Stimulated activated CD4-positive, alpha-beta T cell treated with anti-CD3 and anti-CD28 coated beads, Interleukin-2, amount 100 ng/mL, for 24 hours (primary cell): ENCODE measurements at places on chromosomes 13 and 19.

DNA sequence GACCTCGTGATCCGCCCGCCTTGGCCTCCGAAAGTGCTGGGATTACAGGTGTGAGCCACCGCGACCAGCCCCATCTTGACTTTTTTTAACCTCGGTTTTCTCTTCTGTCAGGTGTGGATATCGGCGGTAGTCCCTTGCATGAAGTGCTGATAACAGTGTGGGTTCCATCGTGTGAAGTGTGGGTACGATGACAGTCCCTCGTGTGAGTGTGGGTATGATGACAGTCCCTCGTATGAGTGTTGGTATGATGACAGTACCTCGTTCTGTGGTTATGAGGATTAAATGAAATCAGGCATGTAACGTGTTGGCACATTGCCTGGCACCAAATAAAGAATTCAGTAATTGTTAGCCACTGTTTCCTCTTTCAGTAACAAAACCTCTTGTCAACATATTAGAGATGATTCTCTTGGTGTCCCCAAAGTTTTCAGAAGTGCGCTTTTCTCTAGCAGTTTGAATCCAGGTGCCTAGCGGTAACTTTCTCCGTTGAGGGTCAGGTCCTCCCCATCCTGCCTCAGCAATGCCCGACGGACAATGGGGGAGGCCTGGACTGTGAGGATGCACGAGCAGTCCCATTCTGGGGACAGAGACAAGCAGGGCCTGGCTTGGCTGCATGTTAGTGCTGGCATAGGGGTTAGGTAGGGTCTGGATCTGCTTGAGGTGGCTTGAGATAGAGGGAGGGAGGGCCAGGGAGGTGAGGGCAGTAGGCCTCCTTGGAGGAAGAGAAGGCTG lies 15.3 kb downstream of the GATAD2A start:
- DNase-seq, result no peak

- DNase-seq, result no peak
Observed at GRCh38 chr13:45519493-45519892, 54.8 kb downstream of the COG3 start.

DNA sequence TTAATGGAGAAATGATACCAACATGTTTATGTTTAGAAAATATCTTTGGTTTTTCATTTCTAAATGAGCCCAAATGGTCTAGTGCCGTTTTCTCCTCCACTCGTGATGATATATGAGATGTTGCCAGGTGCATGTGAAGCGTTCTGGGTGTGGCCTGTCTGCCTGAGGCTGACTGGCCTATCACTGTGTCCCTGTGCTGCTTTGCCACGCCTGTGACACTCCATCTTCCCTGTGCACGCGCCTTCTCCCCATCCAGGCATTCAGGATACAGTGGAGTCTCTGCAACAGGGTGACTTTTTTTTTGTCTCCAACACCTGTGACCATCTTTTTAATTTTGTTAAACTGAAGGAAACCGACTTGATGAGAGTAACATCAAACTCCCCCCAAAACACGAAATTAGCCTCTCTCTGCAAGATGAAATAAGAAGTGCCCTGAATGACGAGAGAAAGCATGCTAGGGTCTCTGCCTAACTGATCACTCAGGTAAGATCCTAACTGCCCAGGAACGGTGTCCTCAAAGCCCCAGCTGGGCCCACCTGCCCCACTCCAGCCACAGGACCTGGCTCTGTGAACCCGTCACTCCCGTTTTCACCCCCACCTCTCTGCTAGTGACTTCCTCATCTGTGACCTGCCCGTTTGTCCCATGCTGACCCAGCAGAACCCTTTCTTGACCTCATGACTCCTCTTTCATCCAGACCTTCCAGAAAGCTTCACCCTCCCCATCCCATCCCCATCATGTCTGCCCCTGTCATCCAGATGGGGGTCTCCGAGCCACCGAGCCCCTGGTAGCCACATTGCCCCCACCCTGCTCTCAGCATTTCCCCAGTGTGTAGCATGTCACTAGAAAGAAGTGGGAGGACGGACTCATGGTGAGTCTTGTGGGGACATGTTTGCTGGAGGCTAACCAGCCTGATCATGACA lies 33.2 kb upstream of the TFDP1 start:
- DNase-seq, result no peak

DNA sequence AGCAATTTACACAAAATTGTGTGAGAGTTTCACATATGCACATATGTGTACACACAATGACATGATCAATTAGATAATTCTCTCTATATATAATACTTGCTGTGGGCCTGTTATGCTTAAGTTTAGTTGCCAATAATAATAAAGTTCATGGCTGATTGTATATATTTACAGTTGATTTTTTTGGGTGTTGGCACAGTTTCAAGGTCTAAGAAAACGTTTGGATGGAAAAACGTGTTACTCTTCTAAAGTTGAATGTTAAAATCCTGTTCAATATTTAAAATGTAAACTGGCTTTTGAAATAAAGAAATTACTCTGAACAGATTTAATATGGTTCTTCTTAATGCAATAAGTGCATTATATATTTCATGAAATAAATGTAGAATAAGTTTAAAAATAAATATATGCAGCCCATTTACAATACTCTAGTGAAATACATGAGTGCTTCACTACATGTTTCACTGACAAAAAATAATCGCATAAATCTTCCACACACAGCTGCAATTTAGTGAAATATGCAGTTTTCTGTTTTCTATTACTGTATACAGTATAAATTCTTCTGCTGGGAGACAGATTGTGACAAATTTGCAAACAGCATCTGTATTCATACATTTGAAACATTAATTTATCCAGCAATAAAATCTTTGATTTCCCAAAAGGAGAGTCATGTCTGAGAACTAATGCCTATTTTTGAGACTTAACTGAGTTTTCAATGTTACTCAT lies 586.9 kb upstream of the KLHL1 start:
- no peak for DNase-seq

- no peak for DNase-seq
Observed at GRCh38 chr19:28472843-28473242, 740.1 kb downstream of the UQCRFS1 start.

DNA sequence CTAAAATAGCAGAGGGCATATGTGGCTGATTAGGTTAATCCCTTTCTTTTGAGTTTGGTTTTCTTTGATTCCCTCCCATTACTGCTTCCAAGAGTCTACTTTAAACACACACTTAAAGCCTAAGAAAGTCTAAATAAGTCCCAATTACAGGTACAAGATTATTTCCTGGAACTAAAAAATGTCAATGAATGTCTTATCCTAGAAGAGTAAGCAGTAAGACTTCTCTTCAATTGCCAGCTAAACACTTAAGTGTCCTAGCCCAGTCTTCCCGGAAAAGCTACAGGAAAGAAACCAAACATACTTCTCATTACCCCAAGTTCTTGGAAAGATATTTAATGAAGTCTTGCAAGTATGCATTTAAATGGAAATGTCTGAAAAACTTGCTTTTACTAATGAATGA lies 233.1 kb downstream of the DCLK1 start:
- DNase-seq, result no peak

- DNase-seq, result no peak
Observed at GRCh38 chr19:57788114-57788692, 18.7 kb downstream of the ZNF586 start.
